ENCODE measurements at places on chromosomes 3 and 15.

DNA sequence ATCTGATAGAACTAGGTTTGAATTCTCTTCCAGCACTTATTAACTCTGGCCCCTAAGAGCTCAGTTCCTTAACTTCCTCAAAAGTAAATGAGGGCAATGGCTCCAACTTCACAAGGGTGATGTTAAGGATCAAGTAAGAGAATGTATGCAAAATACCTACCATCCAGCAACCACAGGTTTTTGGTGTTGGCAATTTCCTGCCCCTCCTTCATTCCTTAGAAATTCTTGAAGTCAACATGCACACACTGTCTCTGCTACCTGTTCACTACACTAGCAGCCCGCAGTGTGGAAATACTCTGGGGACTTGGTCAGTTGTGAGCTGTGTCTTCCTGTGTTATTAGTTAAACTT is 5.0 kb downstream of the ZBED2 start:
- no peak for DNase-seq

DNA sequence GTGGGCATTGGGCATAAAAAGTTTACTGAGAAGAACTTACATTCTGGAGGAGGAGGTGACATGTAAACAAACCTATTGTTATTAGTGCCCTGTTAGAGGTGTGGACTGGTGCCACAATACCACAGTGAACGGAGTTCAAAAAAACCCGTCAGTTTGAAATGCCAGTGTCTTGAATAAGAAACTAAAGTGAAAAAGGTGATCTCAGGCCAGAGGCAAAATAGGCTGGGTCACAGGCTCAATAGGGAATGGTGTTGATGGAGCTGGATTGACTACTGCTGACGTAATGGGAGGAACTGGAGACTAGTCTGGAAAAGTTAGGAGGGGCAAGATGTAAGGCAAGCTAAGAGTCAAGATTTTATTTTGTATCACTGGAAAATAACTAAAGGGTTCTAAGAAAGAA is 1.6 kb upstream of the DCBLD2 start:
- no peak for DNase-seq

- DNase-seq = no peak
Measured at GRCh38 chr15:99522288-99522687, 43.5 kb upstream of the MEF2A start.

DNA sequence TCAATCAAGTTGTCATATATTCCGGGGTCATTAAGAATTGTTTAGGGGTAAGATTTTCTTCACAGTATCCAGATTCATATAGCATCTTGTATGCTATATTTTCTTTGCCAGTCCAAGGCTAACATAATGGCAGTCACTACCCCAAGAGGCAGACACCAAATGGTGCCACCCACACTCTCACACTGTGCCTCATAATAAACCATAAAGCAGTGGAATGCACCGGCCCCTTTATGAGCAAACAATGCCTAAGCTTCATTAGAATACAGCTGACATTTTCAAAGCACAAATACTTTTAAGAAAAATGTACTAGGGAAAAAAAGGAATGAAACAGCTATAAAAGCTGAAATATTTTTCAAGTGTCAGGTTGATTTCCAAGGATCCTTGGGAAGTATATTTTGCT is 121.6 kb downstream of the TFDP2 start:
- peak; percentile 43 for DNase-seq

- DNase-seq = no peak
Measured at GRCh38 chr3:196193736-196194541, 17.3 kb downstream of the ZDHHC19 start.

Measured in choroid plexus epithelial cell (primary cell).